ENCODE measurements at places on chromosomes 5 and 9. TPM values are rescaled to one million over a fixed set of nuclear protein-coding genes. Genes with fewer than 3 reads are reported as not detected.

DNA sequence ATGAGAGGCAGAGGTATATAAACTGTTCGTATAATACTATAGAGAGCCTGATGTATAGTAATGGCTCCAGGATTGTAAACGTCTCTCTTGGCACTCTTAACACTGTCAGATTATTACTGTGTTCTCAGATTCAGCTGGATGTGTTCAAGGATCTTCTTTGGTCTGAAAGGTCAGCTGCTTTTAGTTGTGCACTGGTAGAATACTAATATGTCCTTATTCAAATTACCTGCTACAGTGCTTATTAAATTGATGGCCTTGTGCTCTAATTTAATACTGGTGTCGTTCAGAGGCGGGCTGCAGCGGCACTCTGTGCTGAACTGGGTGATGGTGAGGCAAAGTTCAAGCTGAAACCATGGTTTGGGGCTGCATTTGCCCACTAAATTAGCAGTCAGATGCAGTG lies 216.7 kb upstream of the ARRDC3 start:
- no peaks in the 10 kb centered on the region for H3K36me3 ChIP-seq
- no peaks in the 10 kb centered on the region for H3K27me3 ChIP-seq
- H3K27ac ChIP-seq, result no peak overlapping the region
- H3K4me1 ChIP-seq, result no peaks in the 10 kb centered on the region
- no peak for DNase-seq

The LCP2 gene
- 12.4 TPM for total RNA-seq

The ARL14EPL gene
- total RNA-seq, result not detected

The PTGDS gene
- total RNA-seq, result 1.7 TPM

The TSSK1B gene
- 0.12 TPM for total RNA-seq
